ENCODE measurements at places on chromosomes 3 and 15.
A peak's percentile ranks its signal among the peaks of the same experiment; 100 is the strongest.

- DNase-seq: no peak
These were observed 804 bp upstream of the BRPF1 start for GRCh38 chr3:9730657-9731205.

DNA sequence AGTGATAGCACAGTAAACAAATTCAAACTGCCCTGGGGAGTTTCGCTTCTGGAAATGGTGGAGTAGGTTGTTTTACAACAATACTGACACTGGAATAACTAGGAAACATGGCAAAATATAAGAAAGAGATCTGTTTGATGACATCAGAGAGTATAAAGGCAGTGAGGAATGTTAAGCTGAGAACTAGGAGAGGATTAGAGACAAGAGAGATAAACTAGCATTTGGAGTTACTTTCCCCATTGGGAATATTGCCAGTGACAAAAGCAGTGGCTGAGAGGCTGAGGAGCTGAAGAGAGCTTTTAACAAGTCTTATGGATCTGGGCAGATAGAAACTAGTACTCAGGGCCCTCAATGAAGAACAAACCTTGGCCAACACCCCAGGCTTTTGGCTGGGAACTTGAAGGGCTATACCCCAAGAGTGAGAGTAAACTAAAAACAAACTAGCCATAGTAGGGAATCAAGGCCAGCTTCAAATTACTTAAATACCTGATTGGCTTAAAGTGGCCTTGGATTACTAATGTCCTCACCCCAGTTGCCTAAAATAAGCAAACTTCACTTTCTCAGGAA lies 280.4 kb downstream of the KLF13 start:
- DNase-seq: no peak

DNA sequence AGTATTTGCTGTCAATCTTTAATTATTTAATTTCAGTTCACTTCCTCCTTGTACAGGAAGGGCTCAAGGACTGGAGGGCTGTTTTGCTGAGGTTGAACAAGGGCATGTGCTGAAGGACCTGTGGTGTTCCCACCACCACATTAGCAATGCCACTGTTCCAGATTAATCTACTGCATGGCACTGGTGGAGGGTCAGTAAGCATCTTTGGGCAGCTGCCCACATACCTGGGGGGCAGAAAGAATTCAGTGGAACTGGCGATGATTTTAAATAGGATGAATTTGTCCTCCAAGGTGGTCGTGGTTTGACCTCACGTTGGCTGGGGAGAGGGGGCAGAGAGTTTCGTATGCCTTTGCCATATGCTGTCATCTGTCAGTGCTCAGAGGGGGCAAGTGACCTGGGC lies 244.8 kb downstream of the TLE3 start:
- no peak for DNase-seq

DNA sequence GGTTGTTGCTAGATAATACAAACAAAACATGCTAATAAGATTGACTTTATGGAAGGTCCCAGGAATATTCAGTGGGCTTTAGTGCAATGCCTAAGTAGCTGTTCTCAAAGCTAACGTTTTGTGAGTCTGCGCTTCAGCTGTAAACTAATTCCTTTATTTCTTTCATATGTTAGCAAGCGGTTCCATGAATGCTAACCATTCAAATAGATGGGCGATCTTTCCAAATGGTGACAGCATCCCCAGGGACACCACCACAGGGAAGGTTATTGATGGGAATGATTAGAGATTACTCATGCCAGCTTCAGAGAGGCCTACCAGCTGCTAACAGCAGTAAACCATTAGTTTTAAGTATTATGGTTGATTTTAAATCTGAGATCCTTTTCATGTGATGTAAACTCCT lies 405.7 kb upstream of the MCTP2 start:
- DNase-seq: no peak

- DNase-seq: no peak
These were observed 17.9 kb upstream of the ABI3BP start for GRCh38 chr3:101011136-101011535.

- DNase-seq: no peak
These were observed 25.7 kb upstream of the CLDN16 start for GRCh38 chr3:190362258-190362657.

GRCh38 chr3:140842984-140843649 lies 98.5 kb upstream of the SLC25A36 start:
- no peak for DNase-seq

DNA sequence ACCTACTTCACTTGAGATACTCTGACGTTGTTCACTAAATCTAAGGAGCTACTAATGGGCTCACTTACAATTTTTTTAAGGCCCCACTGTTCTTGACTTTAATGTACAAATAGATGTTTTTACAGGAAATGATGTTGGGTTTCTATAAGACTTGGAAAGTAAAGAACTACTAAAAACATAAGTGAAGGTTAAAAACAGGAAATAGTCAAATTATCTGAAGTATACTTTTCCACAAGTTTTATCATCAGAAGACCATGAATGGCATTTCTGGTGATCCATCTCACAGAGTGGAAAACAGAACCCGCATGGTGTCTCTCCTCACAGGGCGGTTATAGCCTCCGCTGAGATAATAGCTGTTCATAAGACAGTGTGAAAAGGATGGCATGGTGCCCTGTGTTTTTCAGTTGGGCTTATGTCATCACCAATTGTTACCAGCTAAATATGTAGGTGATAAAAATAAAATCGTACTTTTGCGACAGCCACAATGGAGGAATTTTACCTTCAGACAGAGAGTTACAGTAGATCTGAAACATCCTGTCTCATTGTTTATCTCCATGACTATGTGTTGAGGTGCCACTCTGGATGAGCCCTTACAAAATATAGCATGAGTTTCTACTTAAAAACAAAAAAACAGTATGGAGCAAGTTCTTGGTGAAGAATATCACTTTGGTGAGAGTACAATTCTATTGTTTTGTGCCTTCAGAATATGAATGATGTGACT lies 462.4 kb downstream of the RAP2B start:
- no peak for DNase-seq

DNA sequence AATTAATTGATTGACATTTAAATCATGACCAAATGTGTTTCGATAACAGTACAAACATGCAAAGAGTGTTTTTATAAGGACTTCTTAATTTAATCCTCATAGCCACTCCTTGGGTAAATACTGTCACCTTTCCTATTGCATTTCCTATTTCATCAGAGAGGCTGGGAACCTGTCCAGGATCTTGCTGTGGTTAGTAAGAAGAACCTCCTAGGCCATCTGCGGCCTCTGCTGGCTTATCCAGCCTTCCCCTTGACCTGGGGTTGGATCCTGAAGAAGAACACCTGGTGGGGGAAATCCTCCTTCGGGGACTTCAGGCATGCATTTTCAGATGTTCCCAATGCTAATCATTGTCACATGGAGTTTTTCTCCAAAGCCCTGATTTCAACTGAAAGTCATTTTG lies 25.5 kb downstream of the GLDN start:
- peak; percentile 9 for DNase-seq

GRCh38 chr3:170759511-170760173 lies 110.4 kb downstream of the RPL22L1 start:
- DNase-seq: no peak

DNA sequence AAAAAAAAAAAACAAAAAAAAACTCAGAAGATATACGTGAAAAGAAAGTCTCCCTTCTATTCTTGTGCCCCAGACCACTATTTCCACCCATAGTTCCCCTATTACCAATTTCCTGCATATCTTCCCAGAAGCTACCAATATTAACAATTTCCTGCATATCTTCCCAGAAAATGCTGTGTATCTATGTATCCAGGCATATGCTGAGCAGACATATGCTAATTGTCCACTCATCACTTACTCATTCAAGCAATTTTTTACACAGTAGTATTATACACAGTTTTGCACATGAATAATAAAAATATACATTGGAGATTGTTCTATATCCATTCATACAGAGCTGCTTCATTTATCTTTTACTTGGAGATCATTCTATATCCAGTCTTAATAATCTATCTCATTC lies 12.6 kb upstream of the SLMAP start:
- no peak for DNase-seq

DNA sequence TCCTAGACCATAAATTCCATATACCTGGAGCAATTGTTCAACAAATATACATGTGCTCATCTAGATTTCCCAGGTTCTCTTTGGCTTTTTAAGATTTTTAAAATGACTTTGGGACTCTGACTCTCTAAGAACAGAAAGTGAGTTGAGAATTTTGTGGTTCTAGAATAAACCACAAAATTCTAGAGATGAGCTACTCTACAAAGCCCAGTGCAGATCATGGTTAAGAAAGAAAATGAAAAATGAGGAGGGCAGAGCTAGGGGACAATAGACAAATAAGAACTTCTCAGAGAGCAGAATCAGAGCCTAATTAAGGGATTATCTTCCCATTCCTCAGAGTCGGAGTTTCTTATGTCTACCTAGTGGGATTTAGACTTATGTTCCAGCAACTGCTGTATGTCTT lies 694.7 kb downstream of the ZNF385D start:
- no peak for DNase-seq

DNA sequence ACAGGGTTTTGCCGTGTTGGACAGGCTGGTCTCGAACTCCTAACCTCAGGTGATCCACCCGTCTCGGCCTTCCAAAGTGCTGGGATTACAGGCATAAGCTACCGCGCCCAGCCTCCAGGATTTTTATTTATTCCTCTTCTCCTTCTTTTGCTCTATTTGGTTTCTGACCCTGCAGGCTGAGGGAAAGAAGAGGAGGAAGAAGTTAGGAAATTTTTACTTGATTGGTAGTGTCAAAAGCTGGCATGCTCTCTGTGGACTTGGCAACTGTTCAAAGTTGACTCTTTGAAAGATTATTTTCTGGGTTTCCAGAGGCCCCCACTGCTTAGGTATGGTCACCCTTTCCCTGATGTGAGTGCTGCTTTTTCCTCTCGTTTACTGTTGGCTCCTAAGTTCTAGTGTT lies 372.2 kb downstream of the DIPK2A start:
- no peak for DNase-seq

DNA sequence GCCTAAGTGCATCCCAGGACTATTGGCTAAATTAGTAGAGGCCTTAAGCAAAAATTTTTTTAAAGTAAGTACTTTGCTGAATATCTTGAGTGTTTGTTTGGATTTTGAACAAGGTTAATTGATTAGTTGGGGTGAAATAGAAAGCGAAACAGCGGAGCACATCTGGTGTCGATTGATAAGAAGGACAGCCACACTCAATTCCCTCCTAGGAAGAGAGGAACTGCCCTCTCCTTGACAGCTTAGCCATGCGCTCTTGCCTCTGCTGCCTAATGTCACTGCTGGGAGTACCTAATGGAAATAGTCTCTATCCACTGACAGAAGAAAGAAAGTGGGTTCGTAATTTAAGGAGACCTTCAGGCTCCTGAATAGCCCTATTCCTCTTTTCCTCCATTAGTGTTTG lies 943.6 kb downstream of the DIPK2A start:
- no peak for DNase-seq

DNA sequence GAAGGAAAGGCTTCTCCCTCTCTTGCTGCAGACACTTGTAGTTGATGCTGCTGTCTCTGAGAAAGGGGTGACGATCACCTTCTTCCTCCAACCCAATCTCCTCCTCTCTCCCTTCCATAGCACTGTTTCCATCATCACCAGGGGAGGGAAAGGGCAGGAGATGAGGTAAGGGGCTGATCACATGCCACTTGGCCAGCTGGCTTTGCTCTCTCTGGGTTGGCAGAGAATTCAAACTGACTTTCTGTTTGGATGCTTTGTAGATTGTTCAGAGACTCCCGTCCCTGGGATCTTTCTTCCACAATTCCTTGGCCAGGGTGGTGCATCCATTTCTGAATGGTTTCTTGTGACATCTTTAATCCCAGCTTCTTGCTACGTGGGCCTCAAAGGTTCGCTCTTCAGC lies 43.2 kb upstream of the ZNF148 start:
- no peak for DNase-seq

DNA sequence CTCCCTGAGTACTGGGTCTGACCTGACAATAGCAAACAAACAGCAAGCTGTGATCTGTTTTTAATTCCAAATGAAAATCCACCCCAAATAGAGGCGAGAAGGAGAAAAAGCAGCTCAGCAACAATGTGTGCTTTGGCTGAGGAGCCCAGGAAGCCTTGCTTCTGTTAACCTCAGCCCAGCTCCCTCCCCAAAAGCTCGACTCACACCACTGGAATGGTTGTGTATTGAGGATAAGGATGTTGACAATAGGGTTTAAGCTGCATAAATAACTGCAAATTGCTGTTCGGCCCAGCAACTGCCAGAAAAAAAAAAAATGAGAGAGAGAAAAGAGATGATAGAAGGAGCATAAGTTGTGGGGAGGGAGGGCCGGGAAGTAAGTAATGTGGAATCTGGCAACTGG lies 104.0 kb upstream of the TBC1D5 start:
- no peak for DNase-seq

All from NCI-H2107 (cell line).